ENCODE measurements at places on chromosomes 16 and 17.
A peak's percentile ranks its signal among the peaks of the same experiment; 100 is the strongest.

GRCh38 chr17:27577121-27577761 lies 53.7 kb upstream of the LGALS9 start:
- no peak for DNase-seq

DNA sequence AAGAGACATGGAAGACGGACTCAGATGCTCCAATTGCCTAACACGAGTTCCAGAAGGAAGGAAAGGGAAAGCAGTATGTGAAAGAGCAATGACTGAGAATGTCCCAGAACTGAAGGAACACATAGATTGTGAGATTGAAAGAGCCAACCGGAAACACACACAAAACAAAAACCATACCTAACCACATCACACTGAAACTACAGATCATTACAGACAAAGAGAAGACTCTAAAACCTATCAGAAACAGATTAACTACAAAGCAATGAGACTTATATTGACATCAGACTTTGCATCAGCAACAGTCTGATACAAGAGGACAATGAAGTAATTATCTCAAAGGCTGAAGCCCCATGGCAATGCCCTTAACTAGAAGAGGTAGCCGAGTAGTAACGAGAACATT lies 45.6 kb upstream of the CLEC18B start:
- DNase-seq: no peak

GRCh38 chr16:64791756-64792155 lies 330.1 kb downstream of the CDH11 start:
- no peak for DNase-seq

DNA sequence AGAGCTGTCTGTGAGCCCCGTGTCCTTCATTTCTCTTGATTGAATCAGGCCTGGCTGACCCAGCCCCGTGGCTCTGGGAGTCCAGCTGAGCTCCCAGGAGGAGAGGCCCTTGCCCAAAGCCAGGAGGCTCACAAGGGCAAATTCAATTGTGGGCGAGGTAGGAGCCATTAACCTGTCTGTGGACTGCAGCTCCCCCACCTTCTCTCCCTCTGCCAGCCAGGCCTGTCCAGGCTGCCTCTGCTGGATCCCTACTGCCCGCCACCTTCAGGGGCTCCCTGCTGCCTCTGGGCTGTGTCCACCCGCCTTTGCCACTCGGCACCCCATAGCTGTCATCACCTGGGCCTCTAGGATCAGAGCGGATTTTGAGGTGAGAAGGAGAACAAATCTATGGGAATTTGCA lies 61.9 kb downstream of the RTN4RL1 start:
- DNase-seq: no peak

GRCh38 chr17:28221751-28222414 lies 97.1 kb upstream of the TMEM97 start:
- no peak for DNase-seq

DNA sequence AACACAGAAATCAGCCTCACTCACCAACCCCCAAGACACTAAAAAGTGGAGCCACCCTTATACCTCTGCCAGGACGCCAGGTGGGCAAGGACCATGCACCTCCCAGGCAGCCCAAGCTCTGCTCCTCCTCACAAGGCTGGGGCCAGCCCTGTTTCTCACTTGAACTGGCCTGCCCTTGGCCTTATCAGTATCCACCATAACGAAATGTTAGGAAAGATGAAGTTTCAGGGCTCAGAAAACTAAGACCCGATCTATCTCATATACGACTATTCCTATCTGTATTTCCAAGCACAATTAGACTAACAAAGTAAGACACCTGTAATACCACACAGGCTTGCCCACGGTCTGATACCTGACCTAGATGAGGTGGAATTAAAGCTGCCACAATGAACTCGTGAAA lies 6.9 kb downstream of the FBXO31 start:
- no peak for DNase-seq

- no peak for DNase-seq
Measured at GRCh38 chr17:17680477-17681186, 626 bp upstream of the RAI1 start.

DNA sequence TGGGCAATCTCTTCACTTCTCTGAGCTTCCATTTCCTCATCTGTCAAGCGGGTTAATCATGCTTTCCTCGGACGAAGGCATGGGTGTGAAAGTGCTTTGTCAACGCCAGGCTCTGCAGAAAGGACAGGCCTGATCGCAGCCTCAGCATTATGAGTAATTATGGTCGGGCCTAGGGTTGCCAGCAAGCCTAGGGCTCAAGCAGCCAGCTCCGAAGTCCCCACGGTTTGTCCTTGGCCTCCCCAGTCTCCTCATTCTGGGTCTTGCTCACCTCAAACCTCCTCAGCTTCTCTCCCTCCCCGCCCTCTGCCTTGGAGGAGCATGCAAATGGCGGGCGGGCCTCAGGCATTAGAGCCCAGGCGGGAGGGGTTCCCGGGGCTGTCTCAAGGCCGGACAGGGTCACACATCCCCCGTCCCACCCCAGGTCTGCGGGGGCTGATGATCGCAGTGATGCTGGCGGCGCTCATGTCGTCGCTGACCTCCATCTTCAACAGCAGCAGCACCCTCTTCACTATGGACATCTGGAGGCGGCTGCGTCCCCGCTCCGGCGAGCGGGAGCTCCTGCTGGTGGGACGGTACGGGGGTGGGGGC lies 10.2 kb upstream of the FAM83G start:
- peak; percentile 32 for DNase-seq

GRCh38 chr17:9298776-9299295 lies 276.8 kb downstream of the STX8 start:
- DNase-seq: no peak

DNA sequence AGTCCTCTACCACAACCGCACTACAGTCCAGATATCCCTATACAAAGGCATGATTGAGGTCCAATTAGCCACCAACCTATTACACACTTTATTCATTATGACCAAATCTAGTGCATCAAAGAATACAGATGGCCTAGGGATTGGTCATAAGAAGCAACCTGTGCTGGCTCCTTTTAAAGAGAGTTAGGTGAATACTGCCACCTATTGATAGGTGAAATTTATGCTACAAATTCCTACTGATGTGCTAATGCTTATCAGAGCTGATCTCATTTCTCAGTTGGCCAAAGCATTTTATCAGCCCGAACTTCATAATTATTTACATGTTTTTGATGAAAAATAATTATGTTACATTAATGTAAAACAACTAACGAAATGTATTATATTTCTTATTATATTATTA lies 166.3 kb downstream of the ANKFN1 start:
- DNase-seq: peak; percentile 44

GRCh38 chr16:86448306-86448890 lies 61.9 kb upstream of the FOXF1 start:
- no peak for DNase-seq

GRCh38 chr17:42517516-42517915 lies 18.5 kb upstream of the NAGLU start:
- peak; percentile 92 for DNase-seq

- DNase-seq: no peak
Measured at GRCh38 chr16:11417487-11417886, 72.2 kb downstream of the RMI2 start.

DNA sequence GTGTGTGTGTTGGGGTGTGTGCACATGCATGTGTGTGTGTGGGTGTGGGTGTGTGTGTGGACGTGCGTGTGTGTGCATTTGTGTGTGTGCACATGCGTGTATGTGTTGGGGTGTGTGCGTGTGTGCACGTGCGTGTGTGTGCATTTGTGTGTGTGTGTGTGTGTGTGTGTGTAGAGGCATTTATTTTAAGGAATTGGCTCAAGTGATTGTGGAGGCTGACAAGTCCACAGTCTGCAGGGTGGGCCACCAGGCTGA lies 37.9 kb upstream of the JPH3 start:
- no peak for DNase-seq

DNA sequence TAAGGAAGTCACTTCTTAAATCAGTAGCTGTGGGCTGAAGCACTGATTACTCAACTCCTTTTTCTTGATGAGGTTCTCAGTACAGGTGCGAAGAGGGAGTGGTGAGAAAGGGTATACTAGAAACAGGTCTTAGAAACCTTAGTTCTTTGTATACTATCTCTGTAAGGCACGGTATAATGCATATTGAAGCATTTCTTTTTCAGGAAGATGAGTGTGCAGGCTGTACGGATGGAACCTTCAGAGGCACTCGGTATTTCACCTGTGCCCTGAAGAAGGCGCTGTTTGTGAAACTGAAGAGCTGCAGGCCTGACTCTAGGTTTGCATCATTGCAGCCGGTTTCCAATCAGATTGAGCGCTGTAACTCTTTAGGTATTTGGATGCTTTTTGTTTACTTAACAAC lies 39.2 kb downstream of the CYLD start:
- DNase-seq: no peak

- no peak for DNase-seq
Measured at GRCh38 chr16:65213866-65214595, 92.2 kb upstream of the CDH11 start.
